ENCODE measurements at places on chromosomes 4 and X. TPM values are rescaled to one million over a fixed set of nuclear protein-coding genes. Genes with fewer than 3 reads are reported as not detected.

The BGN gene
- not detected for total RNA-seq

The MORF4L2 gene
- total RNA-seq: 134 TPM

The ASMT gene
- total RNA-seq: not detected

The RHOXF2 gene
- not detected for total RNA-seq

The ADAD1 gene
- total RNA-seq: not detected

The CT45A1 gene
- total RNA-seq: not detected

The AMMECR1 gene
- 15.3 TPM for total RNA-seq

The TSPAN5 gene
- 5.7 TPM for total RNA-seq

The ATOH1 gene
- total RNA-seq: not detected

DNA sequence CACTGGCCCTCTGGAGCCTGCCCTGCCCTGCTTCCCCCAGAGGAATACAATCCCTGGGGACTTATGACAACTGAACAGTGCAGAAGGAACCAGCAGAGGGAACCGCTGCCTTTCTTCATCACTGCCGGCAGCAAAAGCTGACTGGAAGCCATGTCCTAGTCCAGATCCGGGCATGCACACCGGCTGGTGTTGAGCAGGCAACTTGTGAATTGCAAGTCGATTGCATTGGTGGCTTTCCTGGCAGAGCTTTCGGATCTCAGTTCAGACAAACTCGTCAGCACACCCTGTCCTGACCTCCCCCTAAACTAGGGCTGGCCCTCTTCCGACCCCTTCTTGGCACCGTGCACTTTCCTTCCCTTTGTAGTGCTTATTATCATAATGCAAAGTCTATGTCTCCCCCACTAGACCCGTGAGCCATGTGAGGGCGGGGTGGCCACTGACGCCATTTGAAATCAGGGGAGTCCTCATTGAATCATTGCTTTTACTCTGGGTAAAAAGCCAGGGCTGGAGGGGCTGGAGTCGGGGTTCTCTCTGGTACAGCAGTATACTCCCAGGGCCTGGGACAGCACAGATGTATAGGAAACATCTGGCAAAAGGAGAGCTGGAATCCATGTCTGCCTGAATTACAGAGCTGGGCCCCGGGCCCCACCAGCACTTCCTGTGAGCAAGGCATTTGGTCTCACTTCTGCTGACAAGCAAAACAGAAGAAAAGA lies 1.8 kb downstream of the ARHGAP4 start:
- peak; percentile 52 for DNase-seq

- no peak for DNase-seq
Observed at GRCh38 chr4:10673817-10674369, 10.7 kb downstream of the CLNK start.

- peak; percentile 15 for DNase-seq
Observed at GRCh38 chr4:121950680-121951520, 960 bp downstream of the TRPC3 start.

GRCh38 chrX:118751950-118752783 lies 24.8 kb downstream of the IL13RA1 start:
- DNase-seq: no peak

DNA sequence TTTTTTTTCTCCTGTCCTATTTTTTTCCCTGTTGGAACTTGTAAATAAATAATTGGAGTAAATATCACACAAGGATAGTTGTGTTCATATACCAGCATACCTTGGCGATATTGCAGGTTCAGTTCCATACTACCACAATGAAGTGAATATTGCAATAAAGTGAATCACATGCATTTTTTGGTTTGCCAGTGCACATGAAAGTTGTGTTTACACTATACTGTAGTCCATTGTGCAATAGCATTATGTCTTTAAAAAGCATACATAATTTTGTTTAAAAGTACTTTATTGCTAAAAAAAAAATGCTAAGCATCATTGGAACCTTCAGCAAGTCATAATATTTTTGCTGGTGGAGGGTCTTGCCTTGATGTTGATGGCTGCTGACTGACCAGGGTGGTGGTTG lies 88.6 kb downstream of the GSTCD start:
- no peak for DNase-seq

- DNase-seq: no peak
Observed at GRCh38 chr4:34633241-34633640, 1611.1 kb downstream of the ARAP2 start.

DNA sequence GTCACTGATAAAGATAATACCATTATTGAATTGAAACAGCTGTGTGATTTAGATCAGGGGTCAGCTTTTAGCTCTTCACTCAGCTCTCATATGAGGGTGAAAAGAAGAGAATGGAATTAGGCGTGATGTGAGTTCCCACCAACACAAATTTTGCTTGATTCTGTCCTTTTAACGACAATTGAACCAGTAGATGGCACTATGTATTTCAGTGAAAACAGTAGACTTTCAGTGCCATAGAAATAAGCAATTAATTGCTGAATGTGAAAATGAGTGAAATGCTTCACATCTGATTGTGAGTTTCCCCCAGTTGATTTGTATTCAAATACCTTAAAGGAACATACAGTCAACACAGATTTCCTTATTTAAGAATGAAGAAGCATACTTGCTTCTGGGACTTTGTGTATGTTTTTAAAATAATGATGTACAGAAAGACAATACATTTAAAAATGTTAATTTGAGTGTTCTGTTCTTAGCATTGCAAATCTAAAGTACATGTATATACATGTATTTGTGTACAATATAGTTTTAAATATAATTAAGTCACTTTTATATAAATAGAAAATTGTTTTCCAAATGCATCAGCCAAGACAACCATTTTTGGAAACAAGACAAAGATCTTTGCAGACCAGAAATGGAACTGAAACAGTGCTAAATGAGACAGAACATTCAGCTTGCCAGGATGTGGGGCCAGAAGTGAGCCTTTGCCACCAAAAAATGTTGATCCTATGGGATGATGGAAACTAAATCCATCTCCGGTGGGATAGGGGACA lies 178.8 kb downstream of the SNCA start:
- peak; percentile 9 for DNase-seq

- no peak for DNase-seq
Observed at GRCh38 chr4:119833611-119834010, 205.0 kb upstream of the PDE5A start.

GRCh38 chrX:131394384-131394783 lies 105.3 kb upstream of the IGSF1 start:
- no peak for DNase-seq

DNA sequence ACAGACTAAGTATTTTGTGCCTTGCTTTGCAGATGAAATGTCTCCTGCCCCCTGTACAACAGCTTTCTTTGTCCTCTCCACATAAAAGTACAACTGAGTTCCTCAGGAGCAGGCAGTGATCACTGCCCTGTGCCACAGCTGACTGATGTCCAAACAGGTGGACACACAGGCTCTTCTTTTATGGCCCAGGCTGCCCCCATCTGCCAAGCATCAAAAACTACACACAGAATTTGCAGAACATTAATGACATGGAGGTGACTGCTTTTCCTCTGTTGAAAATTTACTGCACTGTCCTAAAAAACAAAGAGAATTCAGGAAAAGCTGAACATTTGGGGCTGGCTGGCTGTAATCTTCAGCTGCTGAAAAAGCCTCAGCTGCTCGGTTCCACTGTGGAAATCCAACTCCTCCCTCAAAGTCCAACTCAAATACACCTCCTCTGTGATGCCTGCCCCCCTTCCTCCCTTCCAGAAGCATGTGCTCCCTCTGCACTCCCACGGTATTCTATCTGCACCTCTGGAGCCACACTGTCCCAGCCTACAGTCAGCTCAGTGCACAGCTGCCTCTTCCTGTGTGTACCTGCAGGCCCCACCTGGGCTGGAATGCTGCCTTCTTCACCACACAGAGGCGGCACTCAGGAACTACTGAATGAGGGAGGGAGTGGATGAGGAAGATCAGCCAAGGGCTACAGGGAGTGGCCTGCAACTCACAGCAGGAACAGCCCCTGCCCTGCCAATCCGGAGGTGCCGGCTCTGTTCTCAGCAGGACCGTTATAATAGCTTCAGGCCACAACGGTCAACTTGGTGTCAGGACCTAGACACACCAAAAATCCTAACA lies 10.3 kb downstream of the AFAP1 start:
- no peak for DNase-seq

GRCh38 chr4:152052451-152053057 lies 291.7 kb upstream of the GATB start:
- no peak for DNase-seq

- DNase-seq: no peak
Observed at GRCh38 chrX:149456476-149457245, 48.4 kb downstream of the IDS start.

DNA sequence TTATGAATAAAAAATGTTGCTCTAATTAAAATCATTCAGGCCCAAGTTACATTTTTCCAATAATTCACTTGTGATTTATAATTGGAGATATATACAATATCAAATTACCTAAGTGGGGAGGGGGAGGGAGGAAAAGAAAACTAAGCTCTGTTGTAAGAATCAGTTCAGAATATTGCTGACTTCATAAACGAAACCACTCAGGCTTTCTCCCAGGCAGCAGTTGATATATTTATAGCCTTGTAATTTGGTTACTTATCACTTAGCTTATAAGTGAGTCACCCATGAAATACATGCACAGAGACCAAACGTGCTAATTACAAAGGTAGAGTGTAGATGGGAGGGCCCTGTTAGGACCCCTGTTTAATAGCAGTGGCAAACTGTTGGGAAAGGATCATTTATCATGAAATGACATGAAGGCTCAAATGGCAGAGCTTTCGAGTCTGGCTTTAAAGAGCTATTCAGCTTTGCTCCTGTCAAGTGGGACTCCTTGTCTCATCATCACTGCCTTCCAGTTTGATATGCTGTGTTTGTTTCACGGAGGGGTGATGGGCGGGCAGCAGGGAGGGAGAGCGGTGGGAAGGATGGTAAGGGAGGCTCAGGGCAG lies 105.6 kb upstream of the PGRMC2 start:
- no peak for DNase-seq

GRCh38 chrX:47571215-47571614 lies 10.2 kb downstream of the ARAF start:
- no peak for DNase-seq

DNA sequence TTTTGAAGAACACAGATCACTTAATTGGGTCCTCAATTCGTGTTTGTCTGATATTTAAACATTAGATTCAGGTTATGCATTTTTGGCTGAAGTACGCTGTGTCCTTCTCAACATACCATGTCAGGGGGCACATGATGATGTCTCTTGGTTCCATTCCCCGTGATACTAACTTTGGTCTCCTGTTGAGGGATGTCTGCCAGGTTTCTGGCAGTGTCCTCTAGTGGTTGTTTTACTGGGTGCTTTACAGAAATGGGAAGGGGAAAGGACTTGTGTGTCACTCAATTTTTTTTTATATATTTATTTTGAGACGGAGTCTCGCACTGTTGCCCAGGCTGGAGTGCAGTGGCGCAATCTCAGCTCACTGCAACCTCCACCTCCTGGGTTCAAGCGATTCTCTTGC lies 58.2 kb downstream of the WWC2 start:
- no peak for DNase-seq

GRCh38 chr4:170414961-170415360 lies 325.2 kb upstream of the AADAT start:
- DNase-seq: no peak

GRCh38 chr4:55819634-55820033 lies at the start of gene EXOC1L:
Gene EXOC1L, plus strand, starts transcription at chr4:55819790. Its CDS starts 237 bp downstream, at chr4:55820027.
- peak; percentile 3 for DNase-seq

GRCh38 chr4:16290681-16291420 lies 64.6 kb upstream of the TAPT1 start:
- no peak for DNase-seq

GRCh38 chr4:16384576-16384975 lies 158.3 kb upstream of the TAPT1 start:
- no peak for DNase-seq

- DNase-seq: no peak
Observed at GRCh38 chr4:152635851-152636250, 43.9 kb downstream of the TMEM154 start.

- DNase-seq: peak; percentile 28
Observed at GRCh38 chrX:17859609-17860178, 1.4 kb downstream of the RAI2 start.

DNA sequence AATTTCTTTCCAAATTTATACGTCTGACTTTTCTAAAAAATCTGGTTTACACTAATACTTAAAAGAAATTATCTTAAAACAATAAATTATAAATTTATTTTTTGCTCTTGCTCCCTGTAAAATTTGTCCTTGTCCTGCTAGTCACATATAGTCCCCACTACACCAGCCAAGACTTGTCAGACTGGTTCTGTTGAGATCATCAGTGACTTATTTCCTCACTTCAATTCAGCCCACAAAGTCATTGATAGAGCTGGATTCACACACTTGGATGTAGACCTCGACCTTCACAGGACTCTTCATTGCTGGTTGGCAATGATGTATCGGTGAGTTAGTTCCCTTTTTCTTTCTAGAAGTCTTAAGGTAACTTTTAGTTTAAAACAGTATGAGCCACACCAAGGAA lies at the start of gene TMPRSS11E:
Gene TMPRSS11E (plus strand): TSS at position 263 of the 400 bp plus-strand sequence. CDS start 50 bp downstream, at position 313.
- DNase-seq: no peak

- no peak for DNase-seq
Observed at GRCh38 chr4:185792384-185793115, 19.4 kb downstream of the SORBS2 start.

DNA sequence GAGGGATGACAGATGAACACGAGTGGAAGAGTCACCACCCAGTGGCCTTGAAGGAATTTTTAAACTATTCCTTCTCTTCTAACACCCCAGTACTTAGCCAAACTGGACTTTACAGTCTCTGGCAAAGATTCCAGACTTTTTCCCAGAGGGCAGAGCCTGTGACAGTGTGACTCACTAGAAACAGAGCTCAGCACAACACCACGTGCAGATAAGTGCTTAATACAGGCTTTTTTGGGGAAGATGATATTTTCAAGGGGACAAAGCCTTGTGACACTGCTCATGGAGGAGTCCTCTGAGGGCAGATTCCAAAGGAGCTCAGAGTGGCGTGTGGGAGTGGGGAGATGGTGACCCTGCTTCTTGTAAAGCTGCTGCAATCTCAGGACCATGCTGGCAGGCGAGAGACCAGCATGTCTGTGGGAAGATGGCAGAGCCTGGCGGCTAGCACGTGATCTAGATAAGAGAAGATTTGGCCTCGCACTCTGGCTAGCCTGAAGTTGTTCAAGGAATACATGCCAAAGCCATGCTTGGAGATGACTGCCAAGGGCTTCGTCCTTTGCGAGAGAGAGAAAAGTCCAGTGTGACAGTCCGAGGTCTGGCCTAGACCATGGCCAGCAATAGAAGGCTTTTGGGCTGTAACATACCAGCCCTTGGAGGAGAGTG lies 2.4 kb downstream of the RAB33A start:
- DNase-seq: no peak

DNA sequence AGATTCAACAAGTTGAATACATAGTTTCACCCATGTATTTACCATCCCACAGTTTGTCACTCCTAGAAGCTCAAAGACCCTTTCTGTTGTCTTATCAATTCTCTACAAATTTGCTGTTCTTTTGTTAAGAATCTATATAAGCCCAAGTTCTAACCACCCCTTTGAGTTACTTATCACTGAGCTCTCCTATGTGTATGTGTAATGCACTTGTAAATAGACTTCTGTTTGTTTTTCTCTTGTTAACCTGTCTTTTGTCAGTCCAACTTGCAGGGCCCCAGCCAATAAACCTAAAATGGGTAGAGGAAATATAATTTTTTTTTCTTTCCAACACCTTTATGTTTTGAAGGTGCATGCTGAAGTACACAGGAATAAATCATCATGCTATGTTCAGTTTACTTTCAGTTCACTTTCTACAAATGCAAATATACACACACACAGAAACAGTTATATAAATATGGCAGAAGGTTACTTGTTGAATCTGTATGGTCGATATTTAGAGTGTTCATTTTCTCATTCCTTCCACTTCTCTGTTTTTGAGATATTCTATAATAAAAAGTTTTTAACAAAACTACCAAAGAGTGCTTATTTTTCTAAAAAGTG lies 22.3 kb upstream of the CLOCK start:
- DNase-seq: no peak
